ENCODE measurements at places on chromosomes 3 and 15.

- no peak for DNase-seq
Measured at GRCh38 chr3:195115600-195116406, 155.2 kb downstream of the XXYLT1 start.

DNA sequence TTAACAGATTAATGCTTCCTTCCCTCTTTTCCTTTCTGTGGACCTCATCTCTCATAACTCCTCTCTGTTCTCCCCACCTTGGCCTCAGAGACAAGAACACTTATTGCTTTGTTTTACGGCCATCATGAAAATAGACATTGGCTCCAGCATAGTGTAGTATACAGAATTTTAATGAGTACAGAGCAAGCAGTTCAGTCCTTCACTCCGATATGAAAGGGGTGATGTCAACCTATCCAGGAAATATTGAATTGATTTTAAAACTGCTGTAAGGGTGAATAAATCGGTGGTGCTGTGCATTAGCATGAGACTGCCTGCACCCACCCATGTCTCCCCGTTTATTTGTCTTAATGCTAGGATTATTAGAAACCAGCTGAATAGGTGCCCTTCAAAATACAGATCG is 490.9 kb upstream of the TBL1XR1 start:
- no peak for DNase-seq

DNA sequence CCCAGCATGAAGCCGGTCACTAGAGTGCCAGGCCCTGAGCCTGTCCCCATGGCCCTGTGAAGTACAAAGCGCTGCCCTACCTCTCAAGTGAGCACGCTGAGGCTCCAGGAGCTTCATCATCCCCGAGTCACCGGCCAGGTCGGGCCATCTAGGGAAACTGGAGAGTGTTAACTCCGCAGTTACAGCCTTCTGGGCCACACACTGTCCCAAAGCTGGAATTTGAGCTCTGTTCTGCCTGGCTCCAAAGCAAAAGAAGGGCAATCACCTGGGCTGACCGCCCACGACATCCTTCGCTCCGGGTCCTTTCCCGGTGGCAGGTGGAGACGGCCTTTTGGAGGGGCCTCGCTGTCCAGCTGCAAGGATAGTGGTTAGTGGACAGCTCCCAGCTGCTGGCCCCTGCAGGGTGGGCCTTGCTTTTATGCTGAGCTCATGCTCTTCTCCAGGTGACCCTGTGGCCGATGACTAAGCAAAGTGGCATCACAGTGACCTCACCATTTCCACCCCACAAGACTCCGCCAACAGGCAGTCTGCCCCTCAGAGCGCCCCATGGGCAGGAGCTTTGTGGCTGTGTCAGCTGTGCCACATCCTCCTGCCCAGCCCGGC is 3.5 kb upstream of the MUC4 start:
- no peak for DNase-seq

DNA sequence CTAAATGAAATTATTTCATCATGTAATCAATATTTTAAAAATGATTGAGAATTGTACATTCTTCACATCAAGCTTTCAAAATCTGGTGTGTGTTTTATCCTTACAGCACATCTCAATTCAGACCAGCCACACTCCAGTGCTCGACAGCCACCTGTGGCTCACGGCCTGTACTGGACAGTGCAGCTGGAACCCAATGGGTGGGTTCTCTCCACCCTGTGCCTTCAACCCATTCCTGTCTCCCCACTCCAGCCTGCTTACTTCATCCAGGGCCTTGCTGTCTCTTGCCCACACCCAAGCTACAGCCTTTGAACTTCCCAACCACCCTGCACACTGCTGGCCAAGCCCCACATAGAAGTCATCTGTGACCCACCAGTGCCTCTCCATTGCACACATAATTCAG is 17.6 kb downstream of the CYP19A1 start:
- no peak for DNase-seq

DNA sequence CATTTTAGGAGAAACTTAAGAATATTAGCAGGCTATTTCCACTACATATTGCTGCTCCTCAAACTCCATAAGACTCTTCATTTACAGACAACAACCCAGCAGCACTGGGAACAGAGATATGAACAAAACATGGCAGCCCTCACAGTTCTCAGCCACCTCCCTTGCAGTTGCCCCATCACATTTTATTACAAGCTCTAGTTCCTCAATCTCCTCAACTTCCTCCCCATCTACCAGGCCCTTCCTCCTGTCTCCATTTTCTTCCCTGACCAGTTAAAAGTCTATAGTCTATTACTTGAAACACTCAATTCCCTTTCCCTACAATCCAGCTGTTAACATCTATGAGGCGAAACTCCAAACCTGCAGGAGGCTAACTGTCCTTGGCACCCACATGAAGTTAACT is 412.5 kb downstream of the TBC1D5 start:
- DNase-seq: no peak

DNA sequence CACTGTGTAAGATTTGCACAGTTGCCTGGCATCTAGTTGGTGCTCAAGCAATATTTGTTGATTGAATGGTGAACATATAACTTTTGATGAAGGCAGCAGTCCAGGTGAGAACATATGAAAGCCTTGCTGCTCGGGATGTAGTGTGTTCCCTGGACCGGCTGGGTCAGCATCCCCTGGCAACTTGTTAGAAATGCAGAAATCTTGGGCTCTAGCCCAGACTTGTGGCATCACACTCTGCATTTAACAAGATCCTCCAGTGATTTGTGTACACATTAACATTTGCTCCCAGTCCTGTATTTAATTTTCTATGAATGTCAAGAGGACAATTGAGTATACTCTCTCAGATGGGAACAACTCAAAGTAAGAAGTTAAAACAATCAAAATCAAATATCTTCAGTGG is 69.0 kb upstream of the SAMMSON start:
- DNase-seq: no peak
